ENCODE measurements at places on chromosomes 3 and 15.

GRCh38 chr3:130669740-130670139, 76.9 kb downstream of the PIK3R4 start:
- DNase-seq: no peak

DNA sequence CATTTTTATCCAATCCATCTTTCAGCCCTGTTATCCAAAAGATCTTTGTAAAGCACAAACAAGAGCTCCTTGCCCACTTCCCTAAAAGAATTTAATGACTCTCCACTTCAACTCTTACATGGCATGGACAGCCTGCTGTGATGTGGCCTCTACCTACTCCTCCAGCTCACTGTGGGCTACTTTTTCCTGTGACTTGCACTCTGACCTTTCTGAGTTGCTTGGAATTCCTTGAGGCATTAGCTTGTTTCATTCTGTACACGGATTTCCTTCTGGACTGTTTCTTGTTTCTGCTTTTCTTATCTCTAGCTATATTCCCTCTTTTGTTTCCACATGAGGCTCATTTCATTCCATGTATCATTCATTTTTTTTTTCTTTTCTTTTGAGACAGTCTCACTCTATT, 15.2 kb downstream of the QTRT2 start:
- DNase-seq: no peak

- DNase-seq: no peak
Measured at GRCh38 chr3:196215493-196216020, 777 bp upstream of the SLC51A start.

DNA sequence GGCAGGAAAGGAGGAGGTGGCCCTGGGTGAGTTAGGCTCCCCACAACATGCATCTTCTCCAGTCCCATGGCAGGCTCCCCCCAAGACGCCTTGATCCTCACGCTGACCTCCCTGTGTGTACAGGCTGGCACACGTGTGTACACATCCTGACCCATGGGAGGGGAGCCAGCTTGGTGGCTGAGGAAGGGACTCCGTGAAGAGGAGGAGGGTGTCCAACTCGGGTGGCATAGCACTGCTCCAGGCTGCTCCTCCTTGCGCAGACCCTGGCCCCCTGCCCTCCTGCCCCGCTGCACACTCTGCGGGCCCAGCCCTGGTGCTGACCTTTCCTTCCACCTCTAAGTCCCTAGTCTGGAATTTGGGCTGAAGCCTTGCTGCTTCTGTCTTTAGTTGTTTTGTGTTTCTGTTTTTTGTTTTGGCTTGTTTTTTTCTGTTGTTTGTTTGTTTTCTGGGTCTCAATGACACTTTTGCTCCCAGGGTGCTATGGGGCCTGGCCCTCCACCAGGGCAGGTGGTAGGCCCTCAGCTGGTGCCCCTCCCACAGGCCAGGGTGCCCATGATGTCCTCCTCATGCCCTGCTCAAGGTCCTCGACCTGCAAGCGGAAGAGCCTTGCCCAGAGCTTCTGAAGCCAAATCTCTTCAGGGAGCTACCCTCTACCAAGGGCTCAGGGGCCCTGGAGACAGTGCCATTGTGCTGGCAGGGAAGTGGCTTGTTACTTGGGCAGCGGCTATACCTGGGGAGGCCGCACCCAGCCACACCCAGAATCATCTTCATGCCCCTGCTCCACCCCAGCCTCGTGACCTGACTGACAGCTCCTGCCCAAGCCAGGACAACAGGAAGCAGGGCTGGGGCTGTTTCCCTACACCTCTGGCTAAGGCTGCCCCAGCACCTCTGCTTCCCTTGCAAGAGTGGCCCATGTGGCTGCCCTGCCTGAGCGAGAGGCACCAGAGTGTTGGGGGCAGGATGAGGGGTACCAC, 5.1 kb downstream of the EPHB3 start:
- DNase-seq: no peak

- DNase-seq: no peak
Measured at GRCh38 chr15:89083246-89083645, 5.0 kb upstream of the ABHD2 start.

DNA sequence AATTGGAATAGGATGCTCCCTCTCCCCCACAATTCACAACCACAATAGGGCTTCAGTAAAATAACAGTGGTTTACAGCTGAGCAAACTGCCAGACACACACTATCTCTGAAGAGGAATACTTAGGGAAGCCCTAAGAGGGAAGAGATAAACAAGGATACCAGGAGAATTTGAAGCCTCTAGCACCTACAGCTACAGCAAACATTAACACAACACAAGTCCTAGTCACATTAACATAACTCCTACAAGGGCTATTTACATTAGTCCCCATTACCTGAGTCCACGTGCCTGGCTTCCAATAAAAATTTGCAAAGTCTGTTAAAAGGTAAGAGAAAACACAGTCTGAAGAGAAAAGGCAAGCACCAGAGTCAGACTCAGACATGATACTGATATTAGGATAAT, 346.9 kb upstream of the CDIN1 start:
- no peak for DNase-seq

GRCh38 chr3:183217548-183218332, 35.3 kb upstream of the B3GNT5 start:
- no peak for DNase-seq

GRCh38 chr15:80596521-80596976, 98.6 kb upstream of the ABHD17C start:
- DNase-seq: peak; percentile 65

GRCh38 chr3:112693186-112693585, 52.2 kb upstream of the CCDC80 start:
- no peak for DNase-seq

DNA sequence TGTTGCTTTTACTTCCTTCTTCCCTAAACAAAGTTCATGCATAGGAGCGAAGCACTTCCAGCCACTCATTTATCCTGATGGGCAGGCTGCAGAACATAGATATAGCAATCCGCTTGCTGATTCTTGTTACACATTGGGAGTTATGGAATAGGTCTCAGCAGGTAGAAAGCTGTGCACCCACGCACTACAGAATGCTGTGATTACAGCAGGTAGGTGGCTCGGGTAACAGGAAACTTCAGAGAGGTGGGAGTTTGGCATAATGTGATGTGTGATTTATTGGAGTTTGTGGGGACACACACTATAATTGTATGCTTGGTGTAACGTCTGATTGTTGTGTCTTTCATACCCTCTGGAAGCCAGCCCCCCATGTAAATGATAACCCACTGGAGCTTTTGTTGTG, 99.2 kb upstream of the MEIS2 start:
- no peak for DNase-seq

GRCh38 chr3:60497902-60498301, 753.4 kb downstream of the FHIT start:
- DNase-seq: no peak

DNA sequence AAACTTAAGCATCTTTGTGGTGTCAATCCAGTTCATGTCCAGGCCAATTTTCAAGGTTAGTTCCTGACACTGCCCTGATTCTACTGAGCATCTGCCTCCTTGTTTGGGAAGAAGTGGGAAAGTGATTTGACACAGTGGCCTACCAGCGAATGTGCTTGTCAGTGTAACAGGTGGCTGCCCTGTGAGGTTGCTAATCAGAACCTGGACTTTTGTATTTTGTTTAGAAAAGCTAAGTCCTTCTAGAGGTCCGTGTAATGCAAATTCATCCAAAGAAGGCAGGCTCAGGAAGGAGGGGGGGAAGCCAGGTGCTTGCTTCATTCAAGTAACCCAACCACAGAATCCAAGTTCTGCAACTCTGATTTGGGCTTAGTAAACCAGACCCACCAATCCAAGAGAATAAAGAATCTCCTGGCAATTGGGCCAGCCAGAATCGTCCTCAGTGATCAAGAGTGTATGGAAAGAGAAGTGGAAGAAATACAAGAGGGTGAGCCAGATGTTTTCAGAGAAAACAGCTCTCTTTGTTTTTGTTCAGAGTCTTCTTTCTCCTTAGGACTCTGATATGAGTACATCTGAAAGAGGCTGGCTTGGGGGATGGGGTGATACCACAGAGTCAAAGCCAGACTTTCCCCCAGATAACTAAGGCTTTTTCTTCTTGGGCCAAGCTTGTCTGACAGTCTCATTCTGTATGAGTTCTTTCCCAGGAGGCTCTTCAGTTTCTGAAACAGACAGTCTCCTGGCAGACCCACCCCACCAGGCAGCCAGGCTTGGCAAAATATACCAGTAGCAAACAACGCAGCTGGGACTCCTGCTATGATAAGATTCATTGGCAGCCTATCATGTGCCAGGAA, 508.9 kb upstream of the TBL1XR1 start:
- DNase-seq: no peak

DNA sequence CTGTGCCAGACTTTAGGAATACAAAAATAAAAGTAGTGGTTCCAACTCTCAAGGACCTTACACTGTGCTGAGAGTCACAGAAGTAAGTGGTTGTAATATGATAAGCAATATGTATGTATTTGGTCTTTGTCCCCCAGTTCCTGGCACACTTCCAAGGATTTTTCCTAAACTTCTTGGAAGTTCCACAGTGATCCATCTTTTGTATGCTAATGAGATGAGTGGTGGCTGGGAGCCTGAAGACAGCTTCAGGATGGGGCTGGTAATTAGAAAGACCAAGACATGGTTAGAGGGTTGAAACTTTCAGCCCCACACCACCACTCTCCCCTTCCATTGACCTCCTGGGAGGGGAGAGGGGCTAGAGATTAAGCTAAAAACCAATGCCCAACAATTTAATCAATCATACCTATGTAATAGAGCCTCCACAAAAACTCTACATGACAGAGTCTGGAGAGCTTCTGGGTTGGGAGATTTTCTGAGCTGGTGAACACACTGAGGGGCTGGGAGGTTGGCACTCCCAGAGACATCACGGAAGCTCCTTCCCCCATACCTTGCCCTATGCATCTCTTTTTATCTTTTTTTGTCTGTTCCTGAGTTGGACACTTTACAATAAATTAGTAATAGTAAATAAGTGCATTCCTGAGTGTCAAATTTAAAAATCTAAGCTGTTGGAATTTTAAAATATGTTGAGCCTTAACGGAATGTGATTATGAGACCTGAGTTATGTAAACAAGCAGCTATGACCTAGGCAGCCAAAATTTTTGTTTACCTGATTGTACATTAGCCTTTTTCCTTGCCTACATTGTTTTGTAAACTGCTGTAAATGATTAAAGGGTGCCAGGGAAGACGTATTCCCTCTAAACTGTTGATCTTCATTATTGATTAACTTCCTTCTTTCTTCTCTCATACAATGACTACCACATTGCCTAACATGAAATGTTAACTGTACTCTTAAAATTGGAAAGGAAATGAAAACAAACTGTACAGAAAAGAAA, 24.3 kb downstream of the CD200R1L start:
- no peak for DNase-seq

- DNase-seq: no peak
Measured at GRCh38 chr15:80483725-80484161, 79.6 kb downstream of the ARNT2 start.

GRCh38 chr3:120855665-120856437, 52.2 kb upstream of the STXBP5L start:
- DNase-seq: no peak

DNA sequence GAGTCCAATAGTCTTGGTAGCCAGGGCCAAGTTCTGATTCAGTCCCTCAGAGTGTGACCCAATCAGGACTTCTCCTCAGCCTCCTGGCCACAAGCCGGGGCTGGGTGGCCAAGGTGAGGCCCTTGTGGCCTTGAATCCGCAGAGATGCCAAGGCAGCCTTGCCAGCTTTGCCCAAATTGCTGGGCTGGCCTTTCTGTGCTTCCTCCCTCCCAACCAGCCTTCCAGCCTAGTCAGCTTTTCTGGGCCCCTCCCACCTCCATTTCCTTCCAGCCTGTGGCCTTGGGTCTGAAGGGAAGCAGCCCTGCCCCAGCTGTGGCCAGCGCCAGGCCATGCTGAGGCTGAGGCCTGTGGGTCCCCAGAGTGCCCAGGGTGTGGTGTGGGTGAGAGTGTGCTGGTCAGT, 34.3 kb upstream of the ANKDD1A start:
- no peak for DNase-seq

- DNase-seq: no peak
Measured at GRCh38 chr3:47310391-47310790, 27.6 kb downstream of the KLHL18 start.

GRCh38 chr15:30791239-30792175, 112.2 kb upstream of the FAN1 start:
- DNase-seq: no peak

GRCh38 chr3:126034481-126035361, 49.2 kb downstream of the SLC41A3 start:
- DNase-seq: no peak

DNA sequence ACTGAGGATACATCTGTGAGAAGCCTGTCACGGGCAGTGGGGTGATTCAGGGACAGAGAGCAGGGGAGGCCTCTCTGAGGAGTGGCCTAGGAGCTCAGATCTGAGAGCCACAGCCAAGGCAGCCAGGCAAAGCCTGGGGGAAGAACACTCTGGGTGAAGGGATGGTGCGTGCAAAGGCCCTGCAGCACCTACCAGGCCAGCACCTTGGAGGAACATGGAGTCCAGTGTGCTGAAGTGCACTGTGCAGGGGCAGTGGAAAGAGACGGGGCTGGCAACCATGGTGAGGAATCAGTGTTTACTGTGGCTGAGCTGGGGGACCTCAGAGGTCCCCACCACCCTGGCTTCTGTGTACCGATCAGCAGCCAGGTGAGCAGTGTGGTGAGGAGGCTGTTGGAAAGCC, 48.0 kb downstream of the NUP210 start:
- no peak for DNase-seq

- DNase-seq: no peak
Measured at GRCh38 chr3:95177096-95177495, 1114.2 kb downstream of the NSUN3 start.

- DNase-seq: no peak
Measured at GRCh38 chr3:50530001-50530970, 26.9 kb upstream of the CACNA2D2 start.

DNA sequence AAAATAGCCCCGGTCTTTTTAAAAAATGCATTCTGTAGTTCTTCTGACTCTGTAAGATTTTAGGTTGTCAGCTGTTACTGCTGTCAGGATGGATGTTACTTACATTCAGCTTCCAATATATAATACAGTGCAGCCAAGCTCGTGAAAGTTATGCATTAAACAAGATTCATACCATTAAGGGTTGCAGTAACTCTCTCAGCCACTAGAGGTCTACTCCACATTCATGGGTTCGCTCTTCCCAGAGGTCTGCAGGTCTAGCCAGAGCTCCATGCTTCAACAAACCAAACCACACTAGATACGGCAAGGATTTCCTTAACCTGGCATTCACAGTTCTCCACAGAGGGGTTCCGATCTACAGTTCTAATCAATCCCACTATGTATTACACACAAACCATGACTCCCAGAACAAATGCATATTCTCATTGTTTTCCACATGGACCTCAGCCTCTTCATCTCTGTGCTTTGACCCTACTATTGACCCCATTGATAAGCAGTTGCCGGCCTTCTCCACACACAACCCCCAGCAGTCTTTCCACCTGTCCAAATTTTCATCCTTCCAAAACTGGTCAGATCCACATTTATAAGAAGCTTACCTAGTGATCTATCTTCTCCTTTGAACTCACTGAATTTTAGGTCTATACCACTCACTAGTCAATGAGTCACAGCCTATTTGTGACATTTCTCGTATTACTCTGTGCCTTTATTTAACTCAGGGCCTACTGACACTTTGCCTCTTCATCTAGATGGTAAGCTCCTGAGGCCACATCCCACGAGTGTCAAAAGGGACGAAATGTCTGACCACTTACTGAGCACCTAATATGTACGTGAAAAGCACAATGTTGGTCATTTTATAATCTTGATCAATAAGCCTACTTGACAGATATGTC, 33.7 kb downstream of the RORA start:
- DNase-seq: no peak

Measured in Calu3 (cell line).